ENCODE measurements at places on chromosomes 13 and 19.

DNA sequence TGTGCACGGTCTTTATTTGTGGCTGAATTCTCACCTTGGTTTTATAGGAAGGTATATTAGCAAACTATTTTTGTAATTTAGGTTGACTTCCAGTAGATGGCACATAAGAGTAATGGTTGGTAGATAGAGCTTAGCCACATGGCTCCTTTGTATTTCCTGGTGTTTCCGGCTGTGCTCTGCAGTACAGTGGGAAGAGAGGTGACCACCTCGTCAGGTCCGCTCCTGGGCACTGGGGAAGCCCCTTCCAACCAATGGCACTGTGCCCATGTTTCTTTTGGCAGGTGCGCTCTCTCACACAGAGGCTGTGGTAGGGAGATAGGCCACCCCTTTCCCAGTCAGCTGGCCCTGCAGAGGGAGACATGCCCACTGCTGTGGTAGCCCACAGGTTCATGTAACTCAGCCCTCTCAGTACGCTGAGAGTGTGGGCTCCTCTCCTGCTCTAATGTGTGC is 74.3 kb upstream of the ATP12A start:
- DNase-seq, result no peak

GRCh38 chr19:11093689-11094238 is 4.5 kb downstream of the LDLR start:
- DNase-seq, result no peak

GRCh38 chr19:43132696-43133095 is 50.2 kb upstream of the PSG2 start:
- DNase-seq, result no peak

DNA sequence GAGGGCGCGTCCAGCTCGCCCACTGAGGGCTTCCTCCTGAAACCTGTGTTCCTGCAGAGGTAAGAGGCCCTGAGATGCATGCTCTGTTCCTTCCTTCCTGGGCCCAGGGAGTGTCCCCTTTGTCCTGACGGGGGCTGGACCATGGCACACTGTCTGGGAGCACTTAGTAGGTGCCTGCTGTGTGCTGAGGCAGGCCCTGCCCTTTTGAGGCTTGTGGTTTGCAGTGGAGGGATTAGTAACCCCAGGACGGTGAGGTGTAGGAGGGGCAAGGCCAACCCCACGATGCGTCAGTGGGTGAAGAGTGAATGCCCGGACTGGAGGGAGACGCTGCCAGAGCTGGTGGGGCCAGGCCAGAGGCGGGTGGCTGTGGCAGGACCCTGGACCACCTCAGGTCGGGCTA is 11.2 kb upstream of the F2RL3 start:
- DNase-seq, result no peak

DNA sequence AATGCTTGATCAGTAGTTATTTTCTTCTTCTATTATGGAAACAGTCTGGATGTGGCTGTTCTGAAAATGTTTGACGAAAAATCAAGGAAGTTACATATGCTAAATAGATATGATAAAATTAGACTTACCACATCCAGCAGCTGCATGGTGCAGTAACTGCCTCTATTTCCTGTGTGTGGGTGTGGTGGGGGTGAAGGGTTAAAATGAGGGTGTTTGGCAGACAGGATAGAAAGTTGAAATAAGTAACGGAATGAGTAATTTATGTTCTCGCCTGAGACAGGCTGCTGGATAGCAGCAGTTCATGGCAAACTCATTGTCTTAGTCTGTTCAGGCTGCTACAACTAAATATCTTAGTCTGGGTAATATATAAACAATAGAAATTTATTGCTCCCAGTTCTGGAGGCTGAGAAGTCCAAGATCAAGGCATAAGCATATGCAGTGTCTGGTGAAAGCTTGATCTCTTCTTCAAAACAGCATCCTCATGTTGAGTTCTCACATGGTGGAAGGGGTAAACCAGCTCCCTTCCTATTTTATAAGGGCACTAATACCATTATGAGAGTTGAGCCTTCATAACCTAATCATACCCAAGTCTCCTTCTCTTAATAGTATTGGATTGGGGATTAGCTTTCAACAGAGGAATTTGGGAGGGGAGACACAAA is 1248.9 kb downstream of the SLITRK5 start:
- DNase-seq, result no peak

All from Right ventricle myocardium superior (tissue), 1 donor.